Glomerular endothelial cell (primary cell): ENCODE measurements at places on chromosomes 1 and 21.
A peak's percentile ranks its signal among the peaks of the same experiment; 100 is the strongest.

DNA sequence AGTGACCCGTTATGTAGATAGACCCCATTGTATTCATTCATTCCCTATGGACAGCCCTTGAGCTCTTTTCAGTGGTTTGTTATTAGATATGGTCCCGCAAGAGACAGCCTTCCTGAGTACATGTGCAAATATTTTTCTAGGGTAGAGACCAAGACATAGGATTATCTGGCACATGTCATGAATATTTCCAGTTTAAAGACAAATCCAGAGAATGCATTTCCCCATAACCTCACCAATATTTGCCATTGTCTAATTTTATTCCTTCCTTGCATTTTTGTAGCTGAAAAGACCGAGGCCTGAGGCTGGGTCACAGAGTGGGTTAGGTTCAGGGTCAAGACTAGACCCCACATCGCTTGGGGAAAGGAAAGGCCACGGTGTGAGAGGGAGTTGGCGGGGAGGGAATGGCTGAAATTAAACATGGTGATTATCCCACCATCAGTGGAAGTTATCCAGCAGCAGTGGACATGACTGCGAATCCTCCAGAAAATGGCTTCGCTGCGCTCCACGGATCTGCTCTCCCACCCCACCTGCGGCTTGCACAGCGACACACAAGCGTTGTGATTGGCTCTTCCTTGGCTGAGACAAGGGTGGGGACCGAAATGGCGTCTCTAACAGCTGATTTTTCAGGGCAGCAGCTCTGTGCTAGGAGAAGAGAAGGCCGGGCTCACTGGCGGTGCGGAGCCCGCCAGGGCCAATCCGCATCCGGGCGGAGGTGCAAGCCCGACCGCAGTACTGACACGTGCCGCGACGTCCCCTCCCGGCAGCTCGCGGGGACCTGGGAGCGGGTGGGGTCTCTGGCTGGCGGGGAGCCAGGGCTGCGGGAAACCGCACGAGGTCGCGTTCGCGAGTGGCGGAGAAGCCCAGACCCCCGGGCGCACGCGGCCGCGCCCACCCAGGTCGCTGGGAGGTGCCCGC lies 16.1 kb upstream of the STMN1 start:
- DNase-seq = no peak

DNA sequence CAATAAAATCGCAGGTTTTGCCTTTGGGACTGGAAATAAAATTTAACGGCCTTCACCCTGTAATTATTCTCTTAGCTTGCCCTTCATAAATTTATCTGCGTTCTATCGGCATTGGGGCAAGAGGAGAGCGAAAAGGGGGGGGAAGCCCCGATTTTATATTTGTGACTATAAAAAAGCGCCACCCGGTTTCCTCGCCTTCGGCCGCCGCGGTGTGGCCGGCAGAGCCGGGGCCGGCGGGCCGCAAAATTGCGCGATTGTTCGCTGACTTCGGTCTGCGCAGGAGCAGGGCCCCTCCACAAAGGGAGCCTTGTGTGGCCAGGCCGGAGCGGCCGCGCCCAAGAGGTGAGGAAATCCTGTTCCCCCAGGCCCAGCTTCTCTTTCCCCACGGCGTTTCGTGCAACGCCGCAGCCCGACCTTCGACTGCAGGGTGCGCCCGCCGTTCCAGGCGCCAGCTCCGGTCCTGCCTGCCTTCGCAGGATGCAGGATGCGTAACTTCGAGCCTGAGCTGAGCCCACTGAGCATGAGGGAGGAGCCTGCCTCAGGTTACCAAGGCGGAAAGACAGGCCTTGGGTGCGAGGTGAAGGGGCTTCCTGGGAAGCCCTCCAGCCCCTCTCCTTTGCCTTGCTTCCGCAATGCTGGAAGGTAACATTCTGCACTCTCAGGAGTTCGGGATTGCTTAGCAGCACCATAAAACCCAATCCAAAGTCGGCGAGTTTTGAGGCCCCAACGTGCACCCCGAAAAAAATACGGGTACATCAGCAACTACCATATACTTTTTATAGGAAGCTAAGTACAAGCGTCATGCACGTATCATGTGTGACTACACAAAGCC lies 4.9 kb upstream of the TBX15 start:
- DNase-seq = no peak

DNA sequence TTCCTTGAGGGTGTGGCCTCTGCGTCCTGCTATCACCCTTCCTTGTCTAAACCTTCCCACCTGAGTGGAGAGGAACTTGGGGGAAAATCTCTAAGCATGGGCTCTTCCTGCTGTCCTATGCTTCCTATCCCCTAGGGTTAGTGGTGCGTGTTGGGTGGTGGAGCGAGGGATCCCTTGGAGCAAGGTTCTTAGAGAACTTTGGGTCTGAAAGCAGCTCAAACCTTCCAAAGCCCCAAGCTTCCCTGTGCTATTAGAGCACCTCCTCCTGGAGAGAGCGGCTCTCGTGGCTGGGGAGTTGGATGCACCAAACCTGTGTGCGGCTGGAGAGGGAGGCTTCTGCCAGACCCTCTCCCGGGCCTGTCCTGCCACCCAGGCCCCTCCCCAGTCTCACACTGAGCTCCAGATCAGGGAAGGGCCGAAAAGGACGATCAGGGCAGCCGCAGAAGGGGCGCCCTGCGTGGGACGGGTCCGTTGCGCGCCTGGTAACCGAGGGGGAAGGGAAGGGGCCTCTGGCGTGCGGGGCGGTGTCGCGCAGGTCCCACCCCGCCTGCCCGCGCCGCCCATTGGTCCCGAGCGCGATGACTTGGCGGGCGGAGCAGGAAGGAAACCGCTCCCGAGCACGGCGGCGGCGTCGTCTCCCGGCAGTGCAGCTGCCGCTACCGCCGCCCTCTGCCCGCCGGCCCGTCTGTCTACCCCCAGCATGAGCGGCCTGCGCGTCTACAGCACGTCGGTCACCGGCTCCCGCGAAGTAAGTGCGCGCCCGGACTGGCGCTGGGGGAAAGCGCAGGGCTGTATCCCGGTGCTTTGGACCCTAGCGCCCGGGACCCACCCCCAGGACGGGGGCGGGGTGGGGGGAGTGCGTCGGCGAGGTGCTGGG lies at the start of gene SH3BGRL3:
TSS of gene SH3BGRL3 (plus strand) at position 631 of the 877 bp plus-strand sequence. CDS start at position 701, 70 bp downstream.
- DNase-seq = no peak

DNA sequence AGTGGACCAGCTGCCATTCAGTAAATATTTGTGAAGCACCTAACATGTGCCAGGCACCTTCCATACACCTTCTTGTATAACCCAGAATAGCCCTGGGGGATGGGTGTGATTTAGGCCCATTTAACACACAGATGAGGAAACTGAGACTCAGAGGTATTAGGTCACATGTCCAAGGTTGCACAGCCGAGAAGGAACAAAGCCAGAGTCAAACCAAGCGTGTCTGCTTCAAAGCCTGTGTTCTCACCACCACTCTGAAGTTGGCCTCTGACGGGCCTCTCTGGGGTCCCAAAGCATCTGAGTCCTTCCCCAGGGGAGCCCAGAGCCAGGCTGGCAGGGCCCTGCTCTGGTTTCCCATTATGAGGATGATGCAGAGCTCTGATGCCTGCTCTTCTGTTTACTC lies 65.1 kb downstream of the LACTBL1 start:
- no peak for DNase-seq

GRCh38 chr1:226364901-226365565 lies 42.9 kb downstream of the PARP1 start:
- no peak for DNase-seq

DNA sequence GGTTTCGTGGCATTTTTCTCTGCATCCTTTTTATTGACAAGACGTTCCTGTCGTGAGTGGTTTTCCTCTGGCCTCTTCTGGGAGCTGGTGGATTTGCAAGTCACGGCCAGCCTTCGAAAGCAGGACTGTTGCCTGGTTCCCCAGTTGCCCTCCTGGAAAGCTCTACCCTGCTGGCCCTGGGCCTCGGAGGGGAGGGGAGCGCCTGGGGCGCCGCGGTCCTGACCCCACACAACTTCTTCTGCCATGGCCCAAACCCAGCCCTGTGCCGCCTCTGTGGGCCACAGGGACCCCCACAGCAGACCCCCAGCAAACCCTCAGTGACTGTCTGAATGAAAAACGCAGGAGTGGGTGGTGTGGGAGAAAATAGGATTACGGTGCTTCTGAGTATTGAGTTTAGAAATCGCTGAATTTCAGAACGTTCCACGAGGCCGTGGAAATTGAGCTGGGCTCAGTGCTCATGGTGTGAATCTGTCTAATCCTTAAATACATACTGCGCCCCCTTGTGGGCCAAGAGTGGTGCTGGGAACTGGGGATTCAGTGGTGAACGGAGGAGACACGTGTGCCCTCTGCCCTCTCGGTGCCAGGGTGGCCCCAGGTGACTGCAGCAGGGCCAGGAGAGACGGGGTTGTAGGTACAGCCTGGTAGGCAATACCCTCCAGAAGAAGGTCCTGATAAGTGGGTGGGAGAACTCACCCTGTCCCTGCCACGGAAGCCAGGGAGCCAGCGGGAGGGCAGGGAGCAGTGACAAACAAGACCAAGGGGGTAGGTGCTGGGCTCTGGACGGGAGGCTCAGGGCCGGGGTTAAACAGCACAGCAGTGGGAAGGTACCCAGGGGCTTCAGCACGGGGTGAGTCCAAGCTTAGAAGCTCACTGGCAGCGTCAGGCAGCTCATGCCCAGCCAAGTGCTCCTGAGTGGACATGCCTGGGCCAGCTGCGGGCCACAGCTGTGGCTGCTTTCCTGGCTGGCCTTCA lies 101.2 kb upstream of the COL6A1 start:
- DNase-seq = peak; percentile 36

- no peak for DNase-seq
Observed at GRCh38 chr1:115165776-115166175, 76.5 kb upstream of the TSPAN2 start.

DNA sequence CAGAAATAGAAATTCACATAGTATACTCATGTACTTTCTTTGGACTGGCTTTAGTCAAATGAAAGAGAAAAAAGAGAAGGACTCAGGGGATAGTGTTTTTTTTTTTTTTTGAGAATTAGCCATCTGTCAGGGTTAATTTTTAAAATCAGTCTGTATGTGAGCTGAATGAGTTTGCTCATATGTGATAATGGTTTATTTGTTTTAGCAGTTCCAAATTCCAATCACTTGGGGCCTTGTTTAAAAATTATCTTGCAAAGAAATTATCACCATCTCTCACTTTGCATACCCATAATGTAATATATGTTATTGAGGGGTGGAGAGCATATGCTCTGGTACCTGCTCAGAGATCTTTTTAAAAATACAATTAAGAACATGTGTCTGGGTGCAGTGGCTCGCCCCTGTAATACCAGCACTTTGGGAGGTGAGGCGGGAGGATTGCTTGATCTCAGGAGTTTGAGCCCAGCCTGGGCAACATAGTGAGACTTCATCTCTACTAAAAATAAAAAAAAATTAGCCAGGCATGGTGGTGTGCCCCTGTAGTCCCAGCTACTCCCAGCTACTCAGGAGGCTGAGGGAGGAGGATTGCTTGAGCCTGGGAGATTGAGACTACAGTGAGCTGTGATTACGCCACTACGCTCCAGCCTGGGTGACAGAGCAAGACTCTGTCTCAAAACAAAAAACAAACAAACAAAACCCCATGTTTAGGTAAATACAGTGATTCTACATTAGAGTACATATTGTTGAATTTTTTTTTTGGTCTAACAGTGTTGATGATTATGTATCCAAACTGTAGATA lies 19.7 kb downstream of the GNAI3 start:
- no peak for DNase-seq

GRCh38 chr1:192812420-192813209 lies 3.8 kb downstream of the RGS2 start:
- DNase-seq = no peak

GRCh38 chr1:43801203-43801602 lies 93.9 kb downstream of the ST3GAL3 start:
- DNase-seq = no peak

- no peak for DNase-seq
Observed at GRCh38 chr1:1562556-1563195, 12.0 kb downstream of the SSU72 start.

GRCh38 chr1:227225715-227226346 lies 92.5 kb downstream of the CDC42BPA start:
- DNase-seq = peak; percentile 50

GRCh38 chr1:221992427-221992826 lies 250.5 kb upstream of the DUSP10 start:
- DNase-seq = no peak

- DNase-seq = no peak
Observed at GRCh38 chr21:34996304-34997101, 52.6 kb downstream of the RUNX1 start.

DNA sequence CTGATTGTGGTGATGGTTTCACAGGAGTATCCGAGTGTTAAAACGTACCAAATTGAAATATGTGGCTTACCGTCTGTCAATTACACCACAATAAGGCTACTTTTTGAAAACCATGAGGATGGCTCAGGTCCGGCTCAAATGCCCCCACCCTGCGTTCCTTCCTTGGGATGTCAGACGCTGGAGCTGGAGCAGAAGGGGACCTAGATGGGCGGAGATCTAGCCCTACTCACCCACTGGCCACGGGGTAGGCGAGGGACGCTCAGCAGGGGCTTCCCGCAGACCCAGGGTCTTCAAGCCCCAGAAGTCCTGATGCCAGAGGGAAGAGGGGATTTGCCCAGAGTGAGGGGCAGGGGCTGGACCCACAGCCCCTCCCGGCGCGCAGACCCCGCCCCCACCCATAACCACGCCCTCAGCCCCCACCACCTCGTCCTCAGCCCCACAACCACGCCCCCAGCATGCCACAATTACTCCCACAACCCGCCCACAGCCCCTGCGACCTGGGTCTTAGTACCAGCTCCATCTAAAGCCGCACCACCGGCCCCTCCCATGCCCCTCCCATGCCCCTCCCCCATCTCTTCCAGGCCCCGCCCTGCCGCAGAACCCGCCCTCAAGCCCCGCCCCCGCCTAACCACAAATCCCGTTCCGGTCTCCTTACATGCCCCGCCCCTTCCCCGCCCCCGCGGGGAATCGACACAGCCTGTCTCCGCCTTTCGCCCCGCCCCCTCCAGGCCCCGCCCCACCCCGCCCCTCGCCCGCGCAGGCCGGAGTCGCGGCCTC lies at the start of gene LRRC3:
TSS of gene LRRC3 (plus strand) at position 764 of the 777 bp plus-strand sequence. CDS start 1,135 bp downstream, outside the sequence.
- no peak for DNase-seq

GRCh38 chr1:21531241-21531640 lies 22.0 kb downstream of the ALPL start:
- no peak for DNase-seq

DNA sequence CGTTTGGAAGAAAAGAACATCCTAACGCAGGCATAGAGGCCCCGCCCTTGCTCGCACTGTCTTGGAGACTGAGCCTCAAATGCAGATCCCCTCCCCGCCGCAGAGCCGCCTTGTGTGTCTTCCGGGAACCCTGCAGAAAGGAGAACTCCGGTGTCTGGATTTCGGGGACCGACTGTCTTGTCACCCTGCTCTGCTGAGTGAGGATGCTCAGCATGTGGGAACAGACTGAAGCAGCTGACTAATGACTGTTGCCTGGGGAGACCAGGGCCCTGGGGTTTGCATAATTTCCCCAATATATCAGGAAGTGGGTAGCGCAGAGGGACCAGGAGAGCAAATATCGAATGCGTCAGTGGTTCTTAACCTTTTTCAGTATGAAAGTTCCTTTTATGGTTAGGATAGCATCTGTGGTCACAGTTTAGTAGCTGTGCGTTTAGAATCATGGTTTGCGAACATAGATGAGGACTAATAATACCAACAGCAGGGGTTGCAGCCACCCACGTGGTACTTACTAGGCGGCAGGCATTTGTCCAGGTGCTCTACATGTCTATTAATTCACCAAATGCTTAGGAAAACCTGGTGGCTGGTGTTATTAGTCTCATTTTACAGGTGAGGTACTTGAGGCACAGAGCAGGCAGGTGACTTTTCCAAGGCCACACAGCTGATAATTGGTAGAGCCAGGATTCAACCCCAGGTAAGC lies 14.3 kb downstream of the GPR137B start:
- no peak for DNase-seq
